ENCODE measurements at places on chromosomes 7 and 10.

GRCh38 chr10:104910712-104911111 lies 269.6 kb downstream of the SORCS3 start:
- DNase-seq, result no peak

DNA sequence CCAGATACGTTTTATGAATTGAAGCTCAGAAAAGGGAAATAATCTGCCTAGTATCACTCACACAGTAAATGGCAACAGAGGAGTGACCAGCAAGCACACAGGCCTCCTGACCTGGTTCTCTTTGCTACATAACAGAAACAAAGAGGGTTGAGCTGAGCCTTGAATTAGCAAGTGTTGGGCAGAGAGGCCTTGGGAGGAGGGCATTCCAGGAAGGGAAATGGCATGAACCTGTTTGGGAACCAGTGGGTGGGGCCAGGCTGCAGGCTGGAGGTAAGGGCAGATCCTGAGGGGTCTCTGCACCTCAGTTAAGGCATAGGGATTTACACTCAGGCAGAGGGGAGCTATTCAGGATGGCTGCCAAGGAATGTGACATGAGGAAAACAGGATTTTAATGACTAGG lies 24.8 kb upstream of the CYCS start:
- no peak for DNase-seq

- DNase-seq, result no peak
These were observed 642 bp upstream of the PRKG1 start for GRCh38 chr10:51073453-51074237.

GRCh38 chr10:122435212-122435827 lies 19.1 kb upstream of the ARMS2 start:
- DNase-seq, result peak; percentile 19

DNA sequence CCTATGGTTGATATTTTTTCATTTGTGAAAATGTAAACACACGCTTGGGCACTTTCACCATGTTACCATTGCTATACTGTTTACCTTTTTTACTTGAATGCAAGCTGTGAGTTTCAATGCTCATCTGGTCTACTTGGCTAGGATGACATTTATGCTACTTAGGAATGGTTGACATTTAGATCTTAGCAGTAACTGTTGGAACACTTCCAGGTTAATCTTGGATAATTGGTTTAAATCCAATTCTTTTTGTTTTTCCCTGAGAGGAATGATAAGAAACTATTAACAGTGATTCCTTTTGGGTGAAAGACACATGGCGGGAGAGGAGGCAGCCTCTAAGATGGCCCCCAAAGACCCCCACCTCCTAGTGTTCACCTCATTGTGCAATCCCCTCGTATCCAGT lies 51.4 kb upstream of the AMPH start:
- DNase-seq, result no peak

- DNase-seq, result no peak
These were observed 8.6 kb downstream of the BTBD16 start for GRCh38 chr10:122279725-122280141.

Measured in activated CD4-positive, alpha-beta T cell treated with anti-CD3 and anti-CD28 coated beads, Interleukin-2, amount 50 U/mL, for 24 hours (primary cell).